Chondrocyte (in vitro differentiated cells): ENCODE measurements at places on chromosomes 5 and 9. TPM values are rescaled to one million over a fixed set of nuclear protein-coding genes. Genes with fewer than 3 reads are reported as not detected.
A peak's percentile ranks its signal among the peaks of the same experiment; 100 is the strongest.

Gene STING1
- 26.6 to 59.2 TPM (median 58.4 TPM) in 3 replicates for total RNA-seq

Gene CORO2A
- total RNA-seq: 10.1 to 17.4 TPM (median 10.2 TPM) in 3 replicates

Gene ENTPD2
- total RNA-seq: 0.15 TPM in 1 of 3 replicates, not detected in the others

Gene CYFIP2
- 15.7 to 39.6 TPM (median 37.4 TPM) in 3 replicates for total RNA-seq

Gene ANKRD20A1
- 0.21 to 2.5 TPM (median 0.72 TPM) in 3 replicates for total RNA-seq

Gene LHX6
- total RNA-seq: not detected in 3 replicates

Gene TRIM7
- 4.2 to 8.1 TPM (median 5.7 TPM) in 3 replicates for total RNA-seq

DNA sequence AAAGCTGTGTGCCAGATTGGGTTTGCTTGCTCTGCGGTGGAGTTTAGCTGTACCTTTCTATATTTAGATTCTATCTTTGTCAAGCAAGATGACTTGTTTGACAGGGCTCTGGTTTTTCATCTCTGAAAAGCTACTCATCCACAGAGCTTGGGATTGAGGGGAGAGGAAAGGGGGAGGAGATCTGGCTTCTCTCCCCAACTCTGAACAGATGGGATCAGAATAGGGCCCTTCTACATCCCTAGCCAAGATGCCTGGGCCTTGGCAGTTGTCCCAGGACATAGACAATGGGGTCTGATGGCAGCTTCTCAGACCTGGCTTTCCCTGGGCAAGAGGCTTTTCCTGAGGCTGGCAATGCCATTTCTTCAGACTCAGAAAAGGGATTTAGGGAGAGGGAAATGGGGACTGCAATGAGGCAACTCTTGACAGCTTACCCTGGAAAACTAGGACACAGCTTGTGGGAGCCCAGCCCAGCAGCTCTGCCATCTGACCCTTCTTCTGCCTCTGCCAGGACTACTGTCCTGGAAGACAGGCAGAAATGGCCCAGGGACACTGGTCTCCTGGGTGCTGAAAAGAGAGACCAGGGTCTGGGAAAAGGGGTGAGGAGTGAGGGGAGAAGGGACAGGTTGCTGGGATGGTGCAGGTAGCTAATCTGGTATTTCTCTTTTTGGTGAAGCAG is 50.2 kb upstream of the ASTN2 start:
- no peak overlapping the region for H3K27ac ChIP-seq
- H3K27me3 ChIP-seq: peaks cover 3% of the 10 kb centered on the region
- DNase-seq: no peak
- H3K4me1 ChIP-seq: no peaks in the 10 kb centered on the region
- no peak overlapping the region for H3K4me3 ChIP-seq

DNA sequence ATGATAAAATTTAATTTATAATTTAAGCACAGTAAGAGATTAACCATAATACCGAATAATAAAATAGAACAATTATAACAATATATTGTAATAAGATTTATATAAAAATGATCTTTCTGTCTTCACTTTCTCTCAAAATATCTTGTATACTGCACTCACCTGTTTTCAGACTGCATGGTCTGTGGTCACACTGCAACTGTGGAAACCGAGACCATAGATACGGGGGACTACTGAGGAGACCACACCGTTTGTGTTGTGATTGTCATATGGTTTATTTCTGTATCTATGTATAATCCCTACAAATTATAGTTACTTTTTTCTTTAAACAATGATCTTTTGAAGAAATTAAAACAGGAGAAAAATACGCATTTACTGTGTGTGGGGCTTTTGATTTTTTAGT is 78.8 kb upstream of the TNFAIP8 start:
- H3K4me1 ChIP-seq: peaks cover 33% of the 10 kb centered on the region
- no peaks in the 10 kb centered on the region for H3K36me3 ChIP-seq
- H3K27ac ChIP-seq: no peak overlapping the region
- DNase-seq: no peak

GRCh38 chr5:38598994-38599617 is 42.7 kb upstream of the LIFR start:
- peaks cover 39% of the 10 kb centered on the region for H3K4me1 ChIP-seq
- H3K27ac ChIP-seq: peak overlapping the region; percentile 23
- no peak overlapping the region for H3K4me3 ChIP-seq
- H3K27me3 ChIP-seq: no peaks in the 10 kb centered on the region
- no peak for DNase-seq
- no peaks in the 10 kb centered on the region for H3K36me3 ChIP-seq

DNA sequence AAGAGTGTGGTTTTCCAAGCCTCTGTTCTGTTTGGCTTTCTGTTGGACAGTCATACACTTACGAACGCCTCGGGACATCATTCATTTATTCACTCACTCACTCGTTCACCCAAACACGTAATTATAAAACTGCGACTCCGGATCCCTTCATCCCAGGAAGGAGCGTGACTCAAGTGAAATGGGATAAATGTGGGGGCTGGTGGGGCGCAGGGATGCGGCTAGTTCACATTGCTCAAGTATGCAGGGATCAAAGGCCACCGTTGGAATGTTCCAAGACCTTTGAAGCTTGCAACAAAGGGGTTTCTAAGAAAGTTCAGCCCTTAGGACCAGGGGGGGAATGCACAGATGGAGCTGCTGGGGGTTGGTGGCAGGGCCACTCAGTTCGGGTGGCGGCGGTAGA is 64.2 kb downstream of the CFAP77 start:
- peaks cover 6% of the 10 kb centered on the region for H3K4me1 ChIP-seq
- no peaks in the 10 kb centered on the region for H3K36me3 ChIP-seq
- no peak for DNase-seq
- H3K27me3 ChIP-seq: peaks cover 18% of the 10 kb centered on the region
- H3K27ac ChIP-seq: no peak overlapping the region
- H3K4me3 ChIP-seq: no peak overlapping the region

GRCh38 chr5:158883502-158883901 is 216.2 kb downstream of the EBF1 start:
- no peaks in the 10 kb centered on the region for H3K27me3 ChIP-seq
- H3K27ac ChIP-seq: no peak overlapping the region
- DNase-seq: no peak
- peaks cover 83% of the 10 kb centered on the region for H3K4me1 ChIP-seq

DNA sequence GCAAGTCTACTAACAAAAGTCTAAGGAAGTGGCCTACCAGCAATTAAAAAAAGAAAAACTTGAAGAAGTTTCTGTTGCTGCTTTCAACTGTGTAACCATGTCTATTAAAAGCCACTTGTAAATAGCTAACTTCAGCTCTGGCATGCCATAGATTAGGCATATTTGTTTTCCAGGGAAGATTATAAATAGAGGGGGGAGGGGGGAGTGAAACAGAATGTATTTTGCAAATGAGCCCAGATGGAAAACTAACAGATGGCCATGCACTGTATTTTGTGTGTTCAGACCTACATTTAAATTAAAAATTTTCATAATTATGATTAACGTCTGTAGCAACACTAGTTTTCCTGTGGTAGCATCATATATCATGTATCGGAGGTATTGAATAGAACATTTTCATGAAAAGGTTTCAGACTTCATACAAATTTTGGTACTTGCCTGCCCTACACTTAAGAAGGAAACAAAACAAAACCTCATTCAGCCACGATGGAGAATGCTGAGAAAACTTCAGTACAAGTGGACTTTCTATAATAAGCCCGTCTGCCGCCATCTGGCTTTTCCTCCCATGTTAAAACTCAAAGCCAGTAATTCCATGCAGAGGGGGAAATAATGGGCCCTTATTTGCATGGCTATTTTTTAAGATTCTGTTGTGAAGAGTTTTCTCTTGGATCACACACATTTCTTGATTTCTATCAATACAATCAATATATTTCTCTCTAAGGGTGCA is 220.4 kb upstream of the SMARCA2 start:
- DNase-seq: no peak
- H3K4me1 ChIP-seq: no peaks in the 10 kb centered on the region
- H3K27me3 ChIP-seq: peaks cover 2% of the 10 kb centered on the region
- H3K36me3 ChIP-seq: no peaks in the 10 kb centered on the region

- H3K27ac ChIP-seq: peak overlapping the region; percentile 65
- peaks cover 25% of the 10 kb centered on the region for H3K4me1 ChIP-seq
- H3K4me3 ChIP-seq: no peak overlapping the region
- H3K36me3 ChIP-seq: peaks cover 3% of the 10 kb centered on the region
Observed at GRCh38 chr5:59829386-59829785, 64.1 kb downstream of the PDE4D start.
